ENCODE measurements at places on chromosomes 4 and X.

- no peak for DNase-seq
Observed at GRCh38 chr4:108885211-108885610, 122.4 kb upstream of the ETNPPL start.

- DNase-seq, result no peak
Observed at GRCh38 chr4:155961575-155961974, 7.9 kb upstream of the CTSO start.

- DNase-seq, result no peak
Observed at GRCh38 chr4:15234116-15234855, 193.5 kb upstream of the C1QTNF7 start.

DNA sequence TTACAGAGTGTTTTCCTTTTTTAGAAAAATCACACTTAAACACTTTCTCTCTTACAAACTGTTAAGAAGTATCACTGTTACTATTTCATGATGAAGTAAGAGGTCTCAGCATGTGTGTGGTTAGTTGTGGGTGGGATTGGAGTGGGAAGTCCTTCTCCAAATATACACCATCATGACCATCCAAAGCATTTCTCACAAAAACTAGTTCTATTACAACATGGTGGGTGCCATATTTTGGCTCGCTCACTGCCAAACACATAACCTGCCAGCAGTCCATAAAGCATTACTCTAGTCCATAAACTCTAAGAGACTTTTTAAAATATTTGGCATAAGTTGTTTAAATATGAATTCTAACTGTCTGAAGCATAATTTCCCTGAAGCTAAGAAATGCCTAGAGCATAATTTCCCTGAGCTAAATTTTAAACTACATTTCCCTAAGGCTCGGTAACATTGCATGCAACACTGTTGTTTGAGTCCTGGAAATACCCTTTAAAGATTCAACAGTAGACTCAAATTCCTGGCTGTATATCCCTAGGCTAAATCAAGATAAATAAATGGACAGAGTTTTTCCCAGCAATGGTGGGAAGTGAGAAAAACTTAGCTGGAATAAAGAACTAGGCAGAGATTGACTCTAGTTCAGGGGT lies 415.0 kb upstream of the INTU start:
- DNase-seq, result no peak

DNA sequence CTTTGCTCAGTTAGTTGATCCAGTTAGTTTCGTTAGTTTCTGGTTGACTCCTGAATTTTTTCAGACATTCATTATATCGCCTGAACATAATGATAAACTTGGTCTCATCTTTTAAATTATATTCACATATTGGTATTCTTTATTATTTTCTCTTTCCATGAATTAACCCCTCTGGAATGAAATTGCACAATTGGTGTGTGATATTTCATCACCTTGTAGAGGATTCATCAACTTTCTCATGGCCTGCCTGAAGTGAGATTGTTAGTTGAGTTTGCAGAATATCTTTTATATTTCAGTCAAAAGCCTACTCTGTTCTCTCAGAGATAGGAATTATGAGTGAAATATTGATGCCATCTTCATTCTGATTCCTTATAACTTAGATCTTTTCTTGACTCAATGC lies 1160.6 kb upstream of the AGA start:
- no peak for DNase-seq

Data from upper lobe of left lung (tissue), 6 donors.